ENCODE measurements at places on chromosomes 16 and 17.

- no peak for DNase-seq
Measured at GRCh38 chr16:67694611-67695010, 24.5 kb downstream of the GFOD2 start.

GRCh38 chr16:66706506-66706880, 9.9 kb upstream of the CMTM4 start:
- no peak for DNase-seq

DNA sequence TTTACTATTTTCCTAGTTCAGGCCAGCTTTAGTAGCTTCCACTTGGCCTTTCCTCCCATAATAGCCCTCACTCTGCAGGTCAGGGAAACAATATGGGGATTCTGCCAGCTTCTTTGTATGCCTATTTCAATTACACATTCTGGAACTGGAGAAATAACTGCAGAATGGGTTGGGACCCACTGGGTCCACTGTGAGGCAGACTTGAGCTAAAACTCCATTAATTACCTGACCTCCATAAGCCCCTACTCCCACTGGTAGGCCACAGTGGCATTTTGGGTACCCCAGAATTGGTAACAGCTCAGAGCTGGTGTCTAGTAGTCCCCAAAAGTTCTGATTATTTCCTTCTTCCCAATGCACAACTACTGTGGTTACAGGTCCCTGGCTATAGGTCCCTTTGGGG, 16.7 kb upstream of the TENT4B start:
- DNase-seq, result no peak

GRCh38 chr17:78504156-78504925, 72.9 kb downstream of the DNAH17 start:
- DNase-seq, result no peak

DNA sequence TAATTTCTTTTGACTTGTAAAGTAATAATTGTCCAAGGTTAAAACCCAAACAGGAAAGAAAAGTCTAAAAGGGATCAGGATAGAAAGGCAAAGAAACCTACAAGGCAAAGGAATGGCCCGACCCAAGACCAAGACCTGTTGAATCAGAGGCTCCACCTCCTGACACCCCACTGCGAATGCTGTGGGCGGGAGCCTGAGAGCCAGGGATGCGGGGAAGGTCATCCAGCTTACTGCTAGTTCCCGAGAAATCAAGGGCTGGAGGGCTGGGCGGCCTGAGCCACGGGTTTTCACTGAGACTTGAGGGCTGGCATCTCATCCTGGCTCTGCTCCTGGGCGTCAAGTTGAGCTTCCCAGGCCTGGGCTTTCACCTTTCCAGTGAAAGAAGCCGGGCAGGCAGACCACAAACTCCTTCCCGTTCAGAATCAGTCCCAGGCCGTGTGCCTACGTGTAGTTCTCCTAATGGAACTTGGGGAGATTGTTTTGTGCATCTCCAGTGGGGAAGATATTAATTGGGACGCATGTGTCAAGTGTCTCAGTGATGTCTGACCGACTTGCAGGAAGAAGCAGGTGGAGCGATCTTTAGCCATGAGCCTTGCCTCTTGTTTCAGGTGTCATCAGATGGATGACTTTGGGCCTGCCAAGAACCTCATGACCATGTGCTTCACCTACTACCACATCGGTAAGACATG, 36.9 kb downstream of the CIBAR2 start:
- DNase-seq, result no peak

DNA sequence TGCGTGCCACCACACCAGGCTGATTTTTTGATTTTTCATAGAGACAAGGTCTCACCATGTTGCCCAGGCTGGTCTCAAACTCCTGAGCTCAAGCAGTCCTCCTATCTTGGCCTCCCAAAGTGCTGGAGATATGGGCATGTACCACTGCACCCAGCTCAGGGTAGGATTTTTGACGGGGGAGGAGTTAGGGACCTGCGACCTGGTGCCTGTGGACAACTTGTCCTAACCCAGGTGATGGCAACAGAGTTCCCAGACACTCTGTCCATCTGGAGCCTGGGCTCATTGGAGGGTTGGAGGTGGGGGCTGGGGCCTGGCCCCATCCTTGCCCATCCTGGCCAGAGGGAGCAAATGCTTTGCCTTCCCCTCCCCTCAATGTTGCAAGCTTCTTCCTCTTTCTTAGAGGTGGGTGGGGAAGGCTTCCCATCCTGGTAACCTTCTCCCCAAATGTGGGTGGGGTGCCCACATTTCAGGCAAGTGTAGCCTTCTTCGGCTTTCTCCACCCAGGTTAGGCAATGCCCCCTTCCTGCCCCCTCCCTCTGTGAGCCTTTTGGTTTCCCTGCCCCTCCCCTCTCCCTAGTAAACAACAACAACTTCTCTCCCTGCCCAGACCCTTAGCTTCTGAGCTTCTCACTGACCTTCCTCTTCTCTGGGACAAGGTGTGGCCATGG, 24.9 kb downstream of the RARA start:
- no peak for DNase-seq

- DNase-seq, result no peak
Measured at GRCh38 chr16:14003074-14003570, 68.0 kb upstream of the MRTFB start.

GRCh38 chr17:17151055-17151454, 55.1 kb downstream of the PLD6 start:
- no peak for DNase-seq

DNA sequence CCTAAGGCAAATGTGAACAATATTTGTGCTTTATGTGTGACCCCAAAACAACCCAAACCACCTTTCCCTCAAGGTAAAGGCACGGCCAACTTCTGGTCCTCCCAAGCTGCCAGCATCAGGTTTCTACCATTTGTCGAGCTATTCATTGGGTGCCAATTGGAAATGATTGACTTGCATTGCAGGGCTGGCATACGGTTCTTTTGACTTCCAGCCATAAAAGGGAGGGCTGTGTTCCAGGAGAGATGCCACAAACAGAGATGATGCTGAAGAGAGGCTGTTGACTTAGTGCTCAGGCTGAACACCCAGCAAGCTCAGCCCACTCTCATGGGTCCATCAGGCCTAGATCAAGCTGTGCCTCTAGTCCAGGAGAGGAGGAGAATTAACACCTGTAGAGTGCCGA, 252.4 kb downstream of the GRIN2A start:
- no peak for DNase-seq

- DNase-seq, result no peak
Measured at GRCh38 chr16:88639231-88640038, 1.1 kb downstream of the IL17C start.

DNA sequence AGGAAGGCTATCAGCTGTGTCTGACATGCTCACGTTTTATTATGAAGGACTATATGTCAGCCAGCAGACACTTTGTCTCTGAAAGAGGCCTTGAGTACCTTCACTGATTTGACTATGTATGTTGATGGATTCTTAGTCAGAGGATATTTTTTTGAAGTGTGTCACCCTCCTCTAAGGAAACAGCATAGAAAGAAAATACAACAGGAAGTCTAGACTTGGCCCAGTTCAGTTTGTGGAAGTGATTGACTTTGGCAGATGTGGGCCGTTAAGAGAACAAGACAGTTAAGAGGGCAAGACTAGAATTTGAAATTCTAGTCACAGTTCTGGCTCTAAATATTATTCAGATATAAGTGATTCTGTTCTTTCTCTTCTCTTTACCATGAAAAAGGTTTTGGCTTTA, 471.5 kb downstream of the CDH8 start:
- DNase-seq, result no peak

Data from T-cell (primary cell).